AG08395 (cell line): ENCODE measurements at places on chromosomes 16 and 17.
A peak's percentile ranks its signal among the peaks of the same experiment; 100 is the strongest.

- no peak for DNase-seq
Measured at GRCh38 chr17:76417499-76418143, 33.2 kb downstream of the SPHK1 start.

GRCh38 chr16:8904018-8904430 is 21.9 kb downstream of the LITAFD start:
- DNase-seq: no peak

- DNase-seq: no peak
Measured at GRCh38 chr17:77793146-77793970, 165.1 kb upstream of the TNRC6C start.

GRCh38 chr16:89455692-89456091 is 34.7 kb downstream of the ANKRD11 start:
- no peak for DNase-seq

DNA sequence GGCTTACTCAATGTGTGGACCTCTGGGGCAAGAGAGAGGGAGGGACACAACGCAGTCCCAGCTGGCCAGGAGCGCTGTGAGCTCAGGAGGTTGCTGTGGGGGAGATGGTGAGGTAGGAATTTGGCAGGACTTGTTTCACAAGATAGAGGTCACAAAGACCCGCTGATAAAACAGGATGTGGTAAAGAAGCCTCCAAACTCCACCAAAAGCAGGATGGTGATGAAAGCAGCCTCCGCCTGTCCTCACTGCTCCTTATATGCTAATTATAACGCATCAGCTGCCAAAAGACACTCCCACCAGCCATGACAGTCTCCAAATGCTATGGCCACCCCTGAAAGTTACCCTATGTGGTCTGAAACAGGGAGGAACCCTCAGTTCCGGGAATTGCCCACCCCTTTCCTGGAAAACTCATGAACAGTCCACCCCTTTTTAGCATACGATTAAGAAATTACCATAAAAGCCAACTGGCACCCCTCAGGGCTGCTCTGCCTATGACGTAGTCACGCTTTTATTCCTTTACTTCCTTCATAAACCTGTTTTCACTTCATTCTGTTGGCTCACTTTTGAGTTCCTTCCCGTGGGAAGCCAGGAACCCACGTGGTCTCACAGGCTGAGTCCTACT is 5.3 kb upstream of the EIF4A3 start:
- DNase-seq: no peak

- DNase-seq: peak; percentile 84
Measured at GRCh38 chr17:18041776-18042175, 2.6 kb downstream of the GID4 start.
